ENCODE measurements at places on chromosomes 3 and 15.
A peak's percentile ranks its signal among the peaks of the same experiment; 100 is the strongest.

- peak; percentile 31 for ATAC-seq
Measured at GRCh38 chr15:78243491-78243941, 9.2 kb upstream of the ACSBG1 start.

GRCh38 chr3:194119831-194120590 is 15.9 kb upstream of the HES1 start:
- no peak for ATAC-seq

- ATAC-seq: no peak
Measured at GRCh38 chr15:56042982-56043980, 49.9 kb upstream of the NEDD4 start.

GRCh38 chr3:87227835-87228144 is 681 bp downstream of the CHMP2B start:
- no peak for ATAC-seq

GRCh38 chr3:157319672-157320071 is 117.0 kb upstream of the PTX3 start:
- no peak for ATAC-seq

DNA sequence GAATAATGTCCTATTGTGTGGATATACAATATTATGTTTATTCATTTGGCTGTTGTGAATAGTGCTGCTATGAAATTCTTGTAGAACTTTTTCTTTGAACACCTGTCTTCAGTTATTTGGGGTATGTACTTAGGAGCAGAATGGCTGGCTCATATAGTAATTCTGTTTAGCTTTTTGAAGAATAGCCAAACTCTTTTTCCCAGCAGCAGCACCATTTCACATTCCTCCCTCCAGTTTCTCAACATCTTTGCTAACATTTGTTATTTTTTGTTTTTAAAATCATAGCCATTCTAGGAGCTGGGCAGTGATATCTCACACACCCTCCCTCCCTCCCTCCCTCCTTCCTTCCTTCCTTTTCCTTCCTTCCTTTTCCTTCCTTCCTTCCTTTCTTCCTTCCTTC is 39.7 kb downstream of the LSM3 start:
- ATAC-seq: no peak

DNA sequence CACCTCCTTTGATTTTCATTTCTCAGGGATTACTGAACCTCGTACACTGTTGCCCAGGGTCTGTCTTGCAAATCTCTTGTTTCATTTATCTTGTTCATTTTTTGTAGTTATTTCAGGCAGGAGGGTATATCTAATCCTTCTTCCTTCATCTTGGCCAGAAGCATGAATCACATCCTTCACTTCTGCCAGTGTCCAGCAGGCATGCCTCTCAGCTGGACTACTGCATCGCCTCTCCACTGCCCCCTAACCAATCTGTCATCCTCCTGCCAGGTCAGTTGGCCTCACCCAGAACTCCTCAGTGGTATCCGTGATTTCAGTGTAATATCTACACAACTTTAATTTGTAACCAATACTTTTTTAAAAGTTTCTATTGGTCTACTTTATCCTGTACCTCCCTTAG is 297.9 kb downstream of the GABRG3 start:
- no peak for ATAC-seq

DNA sequence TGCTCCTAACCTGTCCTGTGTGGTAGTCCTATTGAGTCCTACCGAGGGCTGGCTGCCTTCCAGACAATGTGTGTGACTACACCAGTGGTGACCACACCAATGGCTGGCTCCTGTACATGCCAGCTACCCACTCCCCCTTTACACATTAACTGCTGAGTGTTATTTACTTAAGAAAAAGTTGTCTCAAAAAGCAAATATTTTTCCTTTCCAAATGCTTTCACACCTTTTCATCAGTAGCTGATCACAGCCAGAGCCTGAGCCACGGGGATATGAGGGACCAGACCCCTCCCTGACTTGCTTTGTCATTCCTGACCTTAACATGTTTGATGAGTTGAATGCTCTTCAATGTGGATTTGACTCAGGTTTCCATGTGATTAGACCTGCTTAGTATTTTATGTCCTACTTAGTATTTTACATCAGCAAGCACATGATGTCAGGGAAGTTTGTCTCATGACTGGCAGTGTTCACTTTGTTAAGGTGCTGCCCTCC is 29.6 kb upstream of the GREM1 start:
- ATAC-seq: no peak

- ATAC-seq: no peak
Measured at GRCh38 chr3:101938262-101938847, 89.0 kb downstream of the NFKBIZ start.

- ATAC-seq: no peak
Measured at GRCh38 chr3:174276826-174277225, 582.3 kb upstream of the NAALADL2 start.

GRCh38 chr3:127061641-127062040 is 78.7 kb downstream of the PLXNA1 start:
- no peak for ATAC-seq

DNA sequence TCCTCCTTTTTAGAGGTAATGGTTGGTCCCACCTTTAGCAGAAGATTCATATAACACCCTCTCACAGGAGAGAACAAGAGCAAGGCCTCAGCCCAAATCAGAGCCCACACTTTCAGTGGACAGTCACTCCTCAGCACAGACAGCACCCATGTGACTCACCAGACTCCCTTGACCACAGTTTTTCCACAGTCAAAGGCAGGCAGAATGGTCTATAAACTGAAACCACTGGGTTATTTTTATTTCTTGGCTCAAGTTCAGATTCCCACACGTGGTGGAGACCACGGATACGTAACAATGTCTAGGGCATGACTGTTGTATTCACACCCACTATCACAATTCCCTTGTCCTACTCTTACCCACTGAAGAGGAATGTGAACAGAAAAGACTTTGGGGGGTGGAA is 237.8 kb upstream of the UBE2E1 start:
- ATAC-seq: no peak

GRCh38 chr15:100759698-100760356 is 119.8 kb upstream of the ALDH1A3 start:
- no peak for ATAC-seq

- no peak for ATAC-seq
Measured at GRCh38 chr15:28112962-28113361, 13.8 kb upstream of the OCA2 start.

DNA sequence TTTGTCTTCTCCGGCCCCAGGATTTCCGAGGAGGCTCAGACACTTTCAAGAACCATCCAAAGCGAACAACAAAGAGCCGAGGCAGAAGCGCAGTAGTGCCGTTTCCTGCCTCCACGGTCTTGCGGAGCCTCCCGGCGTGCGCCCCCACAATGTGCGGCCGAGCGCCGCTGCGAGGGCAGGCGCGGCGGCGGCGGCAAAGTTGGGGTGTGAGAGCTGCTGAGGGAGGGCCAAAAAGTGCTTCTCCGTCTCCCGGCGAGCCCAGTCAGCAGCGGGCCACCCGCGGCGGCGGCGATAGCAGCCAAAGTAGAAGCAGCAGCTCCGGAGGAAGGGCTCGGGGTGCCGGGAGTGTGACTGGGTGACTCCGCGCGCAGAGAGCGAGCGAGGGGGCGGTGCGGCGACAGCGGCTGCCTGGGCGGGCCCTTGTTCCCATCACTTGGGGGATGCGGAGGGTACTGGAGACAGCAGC is 749.1 kb downstream of the ROBO1 start:
- ATAC-seq: peak; percentile 78

DNA sequence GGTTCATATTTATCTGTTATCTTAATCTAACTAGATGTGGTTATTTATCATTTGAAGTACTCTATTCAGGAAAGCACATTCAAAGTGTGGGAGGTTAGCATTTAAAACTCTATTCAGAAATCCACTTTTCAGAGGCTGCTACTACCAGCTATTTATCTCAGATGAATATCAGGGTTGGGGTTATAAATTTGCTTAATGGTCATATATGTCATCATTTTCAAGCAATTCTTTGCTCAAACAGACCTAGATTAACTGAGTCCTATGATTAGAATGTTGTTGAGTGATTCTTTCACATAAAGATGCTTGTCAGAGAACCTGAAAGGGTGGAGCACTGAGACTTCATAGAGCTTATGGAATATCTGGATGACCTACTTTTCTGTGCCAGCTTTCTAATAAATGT is 436.9 kb upstream of the TGFBR2 start:
- ATAC-seq: no peak

DNA sequence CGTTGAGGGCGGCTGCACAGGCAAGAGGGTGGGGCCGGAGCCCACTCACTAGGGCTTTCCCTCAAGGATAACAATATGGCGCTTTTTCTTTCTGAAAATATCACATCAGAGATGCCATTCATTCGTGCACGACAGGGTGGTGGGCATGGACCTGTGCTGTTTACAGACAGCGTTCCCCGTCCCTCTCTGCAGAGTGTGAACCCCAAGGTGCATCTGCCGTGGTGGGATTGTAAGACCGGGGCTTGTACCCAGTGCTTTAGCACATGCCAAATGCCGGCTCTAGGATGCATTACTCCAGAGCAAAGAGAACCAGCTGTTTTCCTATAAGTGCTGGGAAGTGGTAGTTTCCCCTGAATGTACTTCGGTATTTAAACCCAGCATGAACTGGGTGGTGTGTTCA is 37.0 kb downstream of the CHDH start:
- ATAC-seq: no peak

DNA sequence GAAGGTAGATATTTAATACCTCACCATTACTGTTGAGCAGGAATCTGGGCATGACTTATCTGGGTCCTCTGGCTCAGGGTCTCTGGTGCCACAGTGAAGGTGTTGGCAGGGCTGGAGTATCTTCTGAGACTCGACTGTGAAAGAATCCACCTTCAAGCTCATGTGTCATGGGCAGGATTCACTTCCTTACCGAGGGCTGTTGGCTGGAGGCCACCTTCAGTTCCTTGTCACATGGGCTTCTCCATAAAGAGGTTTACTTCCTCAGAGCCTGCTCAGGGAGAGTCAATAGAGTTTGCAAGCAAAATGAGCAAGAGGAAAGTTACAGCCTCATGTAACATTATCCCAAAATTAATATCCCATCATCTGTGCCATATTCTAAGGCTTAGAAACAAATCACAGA is 459.5 kb downstream of the NR2F2 start:
- no peak for ATAC-seq

- no peak for ATAC-seq
Measured at GRCh38 chr15:48855501-48856440, 22.2 kb upstream of the EID1 start.

- ATAC-seq: no peak
Measured at GRCh38 chr15:90266485-90266884, 1.0 kb downstream of the NGRN start.

- ATAC-seq: no peak
Measured at GRCh38 chr3:159721324-159721723, 267.3 kb upstream of the IL12A start.

DNA sequence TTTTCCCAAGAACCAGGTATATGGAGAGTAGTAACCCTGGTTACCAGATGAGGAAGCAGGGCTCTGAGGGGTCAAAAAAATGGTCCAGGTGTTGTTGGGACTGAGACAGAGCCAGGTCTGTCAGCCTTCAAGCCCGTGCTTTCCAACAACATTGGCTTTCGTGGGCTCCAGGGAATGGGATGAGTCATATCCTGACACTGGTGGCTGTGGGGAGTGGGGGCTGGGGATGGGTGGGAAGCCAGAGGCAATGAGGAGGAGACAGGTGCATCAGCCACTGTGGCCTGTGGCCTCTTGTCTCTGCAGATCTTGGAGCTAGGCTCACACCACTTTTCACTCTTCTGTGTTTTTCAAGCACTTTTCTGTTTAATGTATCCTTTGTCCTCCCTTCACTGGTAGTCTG is 38.2 kb downstream of the CORO2B start:
- ATAC-seq: no peak

DNA sequence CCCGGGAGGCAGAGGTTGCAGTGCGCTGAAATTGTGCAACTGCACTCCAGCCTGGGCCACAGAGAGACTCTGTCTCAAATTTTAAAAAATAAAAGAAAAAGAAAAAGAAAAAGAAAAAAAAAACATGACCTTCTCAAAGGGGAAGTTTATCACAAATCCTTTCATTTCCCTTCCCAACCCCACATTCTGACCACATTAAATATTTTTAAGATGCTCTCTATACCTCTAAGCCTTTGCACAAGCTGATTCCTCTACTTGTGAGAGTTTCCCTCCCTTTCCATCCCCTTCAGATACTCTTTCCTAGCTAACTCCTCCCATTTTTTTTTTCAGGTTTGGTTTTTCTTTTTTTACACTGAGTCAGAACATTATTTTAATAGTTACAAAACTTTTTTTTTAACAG is 4.0 kb downstream of the HIGD1A start:
- no peak for ATAC-seq

- no peak for ATAC-seq
Measured at GRCh38 chr3:124156866-124157712, 165.2 kb upstream of the ROPN1 start.

DNA sequence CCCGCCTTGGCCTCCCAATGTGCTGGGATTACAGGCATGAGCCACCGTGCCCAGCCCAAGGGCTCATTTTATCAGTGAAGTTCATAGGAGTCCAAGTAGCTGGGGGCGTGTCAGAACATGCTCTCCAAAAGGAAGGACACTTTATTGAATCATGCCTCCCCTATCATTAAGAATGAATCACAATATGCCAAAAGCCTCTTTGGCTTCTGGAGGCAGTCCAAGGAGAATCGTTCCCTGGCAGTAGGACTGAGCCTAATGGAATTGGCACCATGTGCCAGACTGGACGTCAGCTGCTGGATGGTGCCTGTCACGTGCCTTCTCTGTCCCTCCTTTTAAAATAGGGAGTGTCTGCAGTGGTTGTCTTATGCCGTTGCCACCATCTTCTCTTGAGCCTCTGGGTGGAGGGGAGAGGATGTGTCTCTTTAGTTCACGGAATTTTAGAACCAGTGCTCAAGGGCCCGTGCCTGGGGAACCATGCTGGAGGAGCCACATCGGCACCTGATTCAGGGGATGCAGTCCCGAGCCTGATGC is 234.7 kb upstream of the LYSMD4 start:
- ATAC-seq: peak; percentile 79

- no peak for ATAC-seq
Measured at GRCh38 chr15:82536409-82537350, 3.6 kb downstream of the RPS17 start.

GRCh38 chr3:36631549-36631948 is 132.8 kb downstream of the DCLK3 start:
- ATAC-seq: no peak

DNA sequence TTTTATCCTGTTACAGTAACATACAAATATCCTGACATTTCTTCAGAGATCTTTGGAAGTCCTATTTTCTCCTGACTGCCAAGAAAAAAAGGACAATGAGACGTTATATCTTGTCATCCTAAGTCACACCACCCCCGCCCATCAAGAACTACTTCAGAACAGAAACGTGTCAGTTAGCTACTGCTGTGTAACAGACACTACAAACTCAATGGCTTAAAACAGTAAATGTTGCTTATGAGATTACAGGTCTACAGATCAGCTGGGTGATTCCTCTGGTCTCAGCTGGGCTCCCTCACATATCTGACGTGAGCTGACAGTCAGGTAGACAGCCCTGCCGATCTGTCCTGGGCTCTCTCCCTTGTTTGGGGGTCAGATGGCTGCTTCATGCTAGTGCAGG is 20.5 kb upstream of the CCDC174 start:
- ATAC-seq: no peak

GRCh38 chr3:53731934-53732624 is 114.1 kb downstream of the CHDH start:
- no peak for ATAC-seq

DNA sequence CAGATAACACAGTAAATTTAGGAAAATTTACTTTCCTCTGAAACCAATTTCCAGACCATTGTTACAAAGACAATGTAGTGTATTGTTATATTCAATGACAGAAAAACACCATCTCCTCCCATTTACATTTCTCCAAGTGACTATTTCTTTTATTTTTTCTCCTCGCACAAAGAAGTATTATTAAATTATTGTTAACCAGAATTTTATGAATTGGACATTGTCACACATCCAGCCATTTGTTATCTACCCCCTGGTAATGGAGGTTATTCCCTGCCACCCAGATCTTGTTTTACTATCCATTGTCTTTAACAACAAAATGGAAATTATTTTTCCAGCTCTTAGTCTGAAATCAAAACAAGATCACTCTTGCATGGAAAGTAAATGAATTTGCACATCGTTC is 511.3 kb downstream of the FGF12 start:
- ATAC-seq: no peak

Data from esophagus mucosa (tissue), 1 donor.